CD4-positive, alpha-beta T cell treated with Interleukin-4 for 4 hours (primary cell): ENCODE measurements at places on chromosomes 12 and 14.

GRCh38 chr12:8722286-8722800 is 24.6 kb downstream of the RIMKLB start:
- no peak for DNase-seq

DNA sequence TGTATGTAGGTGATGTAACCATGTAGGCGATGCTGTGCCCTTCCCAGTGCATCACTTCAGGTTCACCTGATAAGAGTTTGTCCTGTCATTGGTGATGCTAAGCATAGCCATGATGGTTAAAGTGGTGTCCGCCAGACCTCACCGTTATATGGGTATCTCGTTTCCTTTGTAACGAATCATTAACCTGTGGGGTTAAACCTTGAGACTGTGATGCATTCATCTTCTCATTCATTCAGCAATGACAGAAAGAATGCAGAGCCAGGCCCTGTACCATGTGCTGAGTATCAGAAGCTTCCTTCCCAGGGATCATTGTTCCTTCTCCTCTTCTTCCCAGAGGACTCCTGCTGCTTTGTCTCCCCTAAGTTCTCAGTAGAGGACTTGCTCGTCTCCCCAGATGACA is 84.9 kb downstream of the CCDC60 start:
- no peak for DNase-seq

DNA sequence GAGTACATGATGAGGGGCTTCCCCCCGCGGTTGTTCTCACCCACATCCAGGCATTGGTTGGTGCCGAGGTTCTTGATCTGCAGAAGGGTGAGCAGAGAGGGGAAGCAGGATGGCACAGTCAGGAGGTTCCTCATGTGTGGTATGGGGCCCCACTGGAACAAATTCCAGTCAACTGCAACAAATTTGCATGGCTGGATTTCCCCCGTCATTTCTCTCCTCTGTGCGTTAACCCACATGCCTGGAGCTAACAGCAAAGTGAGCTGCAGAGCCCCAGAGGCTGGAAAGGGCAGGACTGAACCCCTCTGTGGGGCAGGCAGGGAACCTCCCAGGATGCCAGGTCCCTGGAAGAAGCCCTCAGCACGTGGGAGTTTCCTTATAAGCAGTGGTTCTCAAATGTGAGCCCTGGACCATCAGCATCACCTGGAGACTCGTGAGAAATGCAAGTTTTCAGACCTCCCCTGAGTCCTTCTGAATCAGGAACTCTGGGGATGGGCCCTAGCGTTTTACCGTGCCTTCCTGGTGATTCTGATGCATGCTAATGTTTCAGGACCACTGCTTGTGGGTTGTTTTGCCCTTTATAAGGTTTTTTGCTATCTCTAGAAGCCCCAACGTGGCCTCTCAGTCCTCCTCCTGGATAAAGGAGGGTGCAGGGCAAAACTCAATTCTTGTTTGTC is 11.0 kb upstream of the CELA1 start:
- no peak for DNase-seq

DNA sequence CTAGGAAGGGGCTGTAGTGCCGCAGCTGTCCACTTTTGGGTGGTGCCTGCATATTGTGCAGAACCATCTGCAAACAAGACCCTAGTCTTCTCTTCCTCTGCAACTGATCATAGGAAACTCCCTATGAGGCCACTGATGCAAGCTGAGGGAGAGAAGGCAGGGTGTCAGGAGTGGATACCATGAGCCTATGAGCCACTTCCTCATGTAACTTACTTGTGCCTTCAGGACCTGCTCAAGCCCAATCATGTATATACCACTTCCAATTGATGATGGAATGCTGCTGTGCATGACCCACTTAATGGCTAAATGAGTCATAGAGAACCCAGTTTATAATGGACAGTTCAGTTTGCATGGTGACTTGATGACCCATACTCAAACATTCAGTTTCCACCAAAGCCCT is 107.9 kb downstream of the ALG10B start:
- DNase-seq, result no peak

GRCh38 chr12:47888153-47888819 is 16.5 kb downstream of the VDR start:
- DNase-seq, result no peak

DNA sequence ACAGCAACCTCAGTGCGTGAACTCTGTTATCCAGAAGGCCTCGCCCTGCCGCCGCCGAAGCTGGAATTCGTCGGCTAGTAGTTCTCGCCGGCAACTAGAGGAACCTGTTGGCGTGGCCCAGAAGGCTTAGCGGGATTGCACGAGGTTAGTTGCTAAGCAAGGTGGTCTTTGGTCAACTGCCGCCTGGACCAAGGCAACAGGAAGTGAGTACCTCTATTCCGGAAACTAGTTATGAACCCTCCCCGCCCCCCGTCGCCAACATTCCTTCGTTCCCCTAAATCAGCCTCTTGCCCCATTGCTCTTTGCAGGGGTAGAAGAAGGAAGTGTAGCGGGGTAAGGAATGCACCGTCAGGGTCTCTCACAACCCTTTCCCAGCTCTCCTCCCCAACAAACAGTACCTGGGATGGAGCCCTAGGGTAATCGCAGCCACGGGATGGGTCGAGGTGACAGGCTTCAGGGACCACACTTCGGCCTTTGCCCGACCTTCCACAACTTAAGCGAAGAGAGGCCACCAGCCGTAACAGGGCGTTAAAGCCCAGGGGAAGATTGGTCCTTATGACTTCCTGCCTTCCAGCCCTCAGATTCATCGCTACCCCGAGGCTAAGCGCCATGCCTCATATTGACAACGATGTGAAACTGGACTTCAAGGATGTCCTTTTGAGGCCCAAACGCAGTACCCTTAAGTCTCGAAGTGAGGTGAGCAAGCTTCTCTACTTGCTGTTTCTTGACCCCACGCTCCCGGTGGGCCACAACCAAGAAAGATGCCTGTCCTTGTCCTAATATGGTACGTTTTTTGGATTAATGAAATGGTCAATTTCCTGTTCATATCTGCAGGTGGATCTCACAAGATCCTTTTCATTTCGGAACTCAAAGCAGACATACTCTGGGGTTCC is at the start of gene GMPR2:
Gene GMPR2, plus strand, starts transcription at position 285 of the 893 bp plus-strand sequence. Its CDS starts 325 bp downstream, at position 610.
- no peak for DNase-seq

DNA sequence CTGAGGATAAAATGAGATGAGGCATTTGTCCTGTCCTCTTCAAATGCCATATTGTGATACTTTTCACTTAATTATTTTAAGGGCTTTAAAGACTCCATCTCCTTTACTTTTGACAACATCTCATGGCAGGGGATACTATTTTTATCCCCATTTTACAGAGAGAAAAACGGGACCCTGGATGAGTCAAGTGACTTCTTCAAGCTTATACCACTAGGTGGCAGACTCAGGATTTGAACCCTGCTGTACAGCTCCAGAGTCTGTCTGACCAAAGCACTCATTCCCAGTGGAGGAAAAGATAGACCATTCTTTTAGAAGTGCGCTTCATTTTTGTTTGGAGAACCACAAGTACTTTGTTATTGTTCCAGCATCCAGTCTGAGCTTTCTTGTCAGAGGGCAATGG is 1.7 kb upstream of the SMOC1 start:
- no peak for DNase-seq

- DNase-seq, result no peak
Observed at GRCh38 chr14:56149995-56150394, 31.8 kb downstream of the PELI2 start.

GRCh38 chr12:31440134-31440533 is 114.2 kb upstream of the SINHCAF start:
- no peak for DNase-seq

- DNase-seq, result no peak
Observed at GRCh38 chr14:88002421-88003075, 2.4 kb upstream of the GPR65 start.
